ENCODE measurements at places on chromosomes 1 and 21. TPM values are rescaled to one million over a fixed set of nuclear protein-coding genes. Genes with fewer than 3 reads are reported as not detected.

DNA sequence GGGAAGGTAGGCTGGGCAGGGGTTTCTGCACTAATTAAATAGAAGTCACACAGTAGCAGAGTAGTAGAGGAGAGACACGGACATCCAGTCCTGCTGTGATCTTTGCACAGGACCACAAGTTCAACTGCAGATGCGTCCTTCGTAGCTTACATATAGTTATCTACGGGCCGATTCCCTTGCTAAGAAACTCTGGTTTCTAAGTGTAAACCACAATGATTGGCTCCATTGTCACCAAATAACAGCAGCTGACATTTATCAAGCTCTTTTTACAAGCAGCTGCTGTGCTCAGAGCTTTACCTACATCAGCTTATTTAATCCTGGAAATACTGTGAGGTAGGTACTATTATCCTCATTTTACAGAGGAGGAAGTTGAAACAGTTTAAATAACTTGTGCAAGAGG lies 3.1 kb downstream of the SLC45A3 start:
- H3K27me3 ChIP-seq = no peaks in the 10 kb centered on the region
- no peaks in the 10 kb centered on the region for H3K36me3 ChIP-seq
- no peaks in the 10 kb centered on the region for H3K4me1 ChIP-seq
- no peak for DNase-seq

The OR2T33 gene
- total RNA-seq = not detected

The GNG4 gene
- not detected for total RNA-seq

- H3K27ac ChIP-seq = no peak overlapping the region
- no peak for DNase-seq
- H3K4me3 ChIP-seq = no peak overlapping the region
- H3K4me1 ChIP-seq = peaks cover 18% of the 10 kb centered on the region
- H3K36me3 ChIP-seq = peaks cover 69% of the 10 kb centered on the region
Measured at GRCh38 chr1:201851949-201852348, 23.0 kb downstream of the IPO9 start.

GRCh38 chr1:153483776-153484175 lies 23.3 kb upstream of the S100A7 start:
- no peak overlapping the region for H3K27ac ChIP-seq
- H3K4me3 ChIP-seq = no peak overlapping the region
- H3K36me3 ChIP-seq = no peaks in the 10 kb centered on the region
- H3K27me3 ChIP-seq = no peaks in the 10 kb centered on the region

- no peaks in the 10 kb centered on the region for H3K4me1 ChIP-seq
- no peak overlapping the region for H3K4me3 ChIP-seq
- no peaks in the 10 kb centered on the region for H3K36me3 ChIP-seq
- H3K27me3 ChIP-seq = no peaks in the 10 kb centered on the region
- no peak overlapping the region for H3K27ac ChIP-seq
- DNase-seq = no peak
Measured at GRCh38 chr1:106960412-106960811, 96.1 kb upstream of the PRMT6 start.

The INKA2 gene
- 17.3 TPM for total RNA-seq

DNA sequence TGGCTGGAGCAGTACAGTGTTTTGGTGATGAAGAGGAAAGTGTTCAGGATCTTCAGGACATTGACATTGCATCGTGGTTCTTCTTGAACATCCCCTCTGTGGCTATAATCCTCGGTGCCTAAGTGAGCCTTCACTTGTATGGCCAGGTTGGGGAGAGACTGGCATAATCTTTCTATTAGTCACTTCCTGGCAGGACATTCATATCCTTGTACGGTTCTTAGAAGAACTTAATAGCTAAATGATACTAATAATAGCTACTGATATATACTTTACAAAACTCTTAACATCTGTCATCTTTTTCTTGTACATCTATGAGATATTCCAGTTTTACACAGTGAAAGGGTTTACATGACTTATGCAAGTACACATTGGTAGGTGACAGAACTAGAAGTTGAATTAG lies 35.8 kb downstream of the CELF3 start:
- no peak overlapping the region for H3K4me3 ChIP-seq
- no peak for DNase-seq
- H3K27ac ChIP-seq = no peak overlapping the region

The FBXO44 gene
- 15.5 TPM for total RNA-seq

DNA sequence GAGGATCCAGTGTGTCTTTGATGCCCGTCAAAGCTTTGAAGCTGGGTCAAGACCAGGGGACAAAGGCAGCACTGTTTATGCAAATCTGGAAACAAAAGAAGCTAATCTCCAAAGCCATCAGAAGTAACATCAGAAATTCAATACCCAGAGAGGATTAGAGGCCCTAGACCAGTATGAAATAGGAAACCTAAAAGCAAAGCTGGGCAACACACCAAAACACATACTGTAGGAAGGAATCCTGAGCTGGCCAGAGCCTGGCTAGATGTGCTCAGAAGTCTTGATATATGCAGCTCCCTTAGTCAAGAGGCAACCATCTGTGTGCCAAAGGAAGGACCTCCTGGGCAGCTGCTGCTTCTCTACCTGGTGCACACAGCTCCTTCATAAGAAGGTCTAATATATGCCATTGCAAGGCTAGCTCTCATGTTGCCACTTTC lies 12.3 kb downstream of the COLGALT2 start:
- H3K27ac ChIP-seq = no peak overlapping the region
- no peak for DNase-seq
- no peaks in the 10 kb centered on the region for H3K36me3 ChIP-seq
- no peaks in the 10 kb centered on the region for H3K27me3 ChIP-seq

- H3K27ac ChIP-seq = no peak overlapping the region
- DNase-seq = no peak
- H3K4me1 ChIP-seq = no peaks in the 10 kb centered on the region
- no peak overlapping the region for H3K4me3 ChIP-seq
- no peaks in the 10 kb centered on the region for H3K36me3 ChIP-seq
Measured at GRCh38 chr1:111611986-111612385, 7.6 kb upstream of the RAP1A start.

The CFAP107 gene
- total RNA-seq = not detected

DNA sequence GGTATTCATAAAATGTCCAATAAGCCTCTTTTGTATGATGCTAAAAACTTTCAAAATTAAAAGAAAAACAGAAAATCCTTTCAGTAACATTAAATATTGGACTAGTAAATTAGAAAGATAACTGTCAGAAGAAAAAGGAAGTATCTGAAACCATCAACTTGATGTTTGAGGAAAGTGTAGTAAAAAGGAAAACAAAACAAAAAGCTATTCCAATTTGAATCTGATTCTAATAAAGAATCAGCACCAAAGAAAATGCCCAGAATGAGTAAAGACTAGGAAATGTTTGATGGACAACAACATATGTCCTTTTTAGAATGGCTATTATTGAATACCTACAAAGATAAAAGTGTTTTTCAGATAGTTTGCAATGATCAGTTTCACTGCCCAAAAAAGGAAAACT lies 79.9 kb upstream of the RBM34 start:
- H3K27ac ChIP-seq = no peak overlapping the region
- H3K4me1 ChIP-seq = no peaks in the 10 kb centered on the region
- H3K27me3 ChIP-seq = no peaks in the 10 kb centered on the region
- peaks cover 17% of the 10 kb centered on the region for H3K36me3 ChIP-seq
- no peak overlapping the region for H3K4me3 ChIP-seq
- no peak for DNase-seq

The SLC5A9 gene
- not detected for total RNA-seq

DNA sequence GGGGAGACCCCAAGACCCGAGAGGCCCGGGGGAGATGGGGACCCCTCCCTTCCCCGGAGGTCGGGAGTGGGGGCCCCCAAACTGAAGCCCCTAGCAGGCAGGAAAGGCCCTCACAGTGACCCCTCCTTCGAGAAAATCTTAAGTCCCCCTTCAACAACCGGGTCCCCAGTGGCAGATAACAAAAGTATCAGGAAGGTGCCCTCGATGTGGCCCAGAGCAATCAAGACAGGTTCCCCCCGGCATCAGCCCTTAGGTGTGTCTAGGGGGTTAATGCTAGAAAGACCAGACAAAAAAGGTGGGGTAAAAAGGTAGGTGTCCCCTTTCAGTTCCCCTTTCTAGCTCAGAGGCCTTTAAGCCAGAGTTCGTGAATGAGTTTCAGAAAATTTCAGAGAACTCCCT lies 282 bp upstream of the ECE1 start:
- H3K4me3 ChIP-seq = peak overlapping the region; percentile 59
- peaks cover 5% of the 10 kb centered on the region for H3K36me3 ChIP-seq
- peak overlapping the region; percentile 82 for H3K27ac ChIP-seq
- H3K4me1 ChIP-seq = no peaks in the 10 kb centered on the region

The SPRR2E gene
- total RNA-seq = not detected

GRCh38 chr1:14955402-14955801 lies 198.1 kb upstream of the TMEM51 start:
- no peak for DNase-seq
- no peaks in the 10 kb centered on the region for H3K4me1 ChIP-seq
- no peaks in the 10 kb centered on the region for H3K27me3 ChIP-seq
- no peaks in the 10 kb centered on the region for H3K36me3 ChIP-seq
- no peak overlapping the region for H3K27ac ChIP-seq

GRCh38 chr21:42079008-42079938 lies 8.2 kb downstream of the UMODL1 start:
- H3K27ac ChIP-seq = no peak overlapping the region
- H3K27me3 ChIP-seq = no peaks in the 10 kb centered on the region
- H3K4me3 ChIP-seq = no peak overlapping the region
- H3K4me1 ChIP-seq = no peaks in the 10 kb centered on the region
- no peak for DNase-seq
- H3K36me3 ChIP-seq = no peaks in the 10 kb centered on the region

DNA sequence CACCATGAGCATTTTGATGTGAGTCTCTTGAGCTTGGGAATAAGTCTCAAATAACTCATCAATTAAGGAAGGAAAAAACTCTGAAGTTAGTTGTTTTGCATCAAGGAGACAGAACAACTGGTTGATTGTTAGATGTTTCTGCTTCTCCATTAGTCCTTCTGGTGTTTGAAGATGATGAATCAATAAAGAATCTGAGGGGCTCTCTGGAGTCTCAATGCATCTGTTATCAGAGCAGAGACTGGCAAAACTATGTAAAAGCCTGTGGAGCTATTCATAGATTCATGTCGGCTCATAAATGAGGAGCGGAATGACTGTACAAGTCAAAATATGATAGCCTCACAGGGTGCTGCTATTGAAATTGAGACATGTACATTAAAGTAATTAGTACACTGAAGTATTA lies 73.3 kb upstream of the ZC3H11B start:
- H3K4me3 ChIP-seq = no peak overlapping the region
- no peak overlapping the region for H3K27ac ChIP-seq

GRCh38 chr1:11350265-11350664 lies 77.3 kb downstream of the UBIAD1 start:
- no peak overlapping the region for H3K4me3 ChIP-seq
- no peaks in the 10 kb centered on the region for H3K27me3 ChIP-seq
- DNase-seq = no peak
- no peaks in the 10 kb centered on the region for H3K4me1 ChIP-seq
- H3K36me3 ChIP-seq = no peaks in the 10 kb centered on the region

The SLC39A1 gene
- 56.7 TPM for total RNA-seq

The PWP2 gene
- 10.4 TPM for total RNA-seq

DNA sequence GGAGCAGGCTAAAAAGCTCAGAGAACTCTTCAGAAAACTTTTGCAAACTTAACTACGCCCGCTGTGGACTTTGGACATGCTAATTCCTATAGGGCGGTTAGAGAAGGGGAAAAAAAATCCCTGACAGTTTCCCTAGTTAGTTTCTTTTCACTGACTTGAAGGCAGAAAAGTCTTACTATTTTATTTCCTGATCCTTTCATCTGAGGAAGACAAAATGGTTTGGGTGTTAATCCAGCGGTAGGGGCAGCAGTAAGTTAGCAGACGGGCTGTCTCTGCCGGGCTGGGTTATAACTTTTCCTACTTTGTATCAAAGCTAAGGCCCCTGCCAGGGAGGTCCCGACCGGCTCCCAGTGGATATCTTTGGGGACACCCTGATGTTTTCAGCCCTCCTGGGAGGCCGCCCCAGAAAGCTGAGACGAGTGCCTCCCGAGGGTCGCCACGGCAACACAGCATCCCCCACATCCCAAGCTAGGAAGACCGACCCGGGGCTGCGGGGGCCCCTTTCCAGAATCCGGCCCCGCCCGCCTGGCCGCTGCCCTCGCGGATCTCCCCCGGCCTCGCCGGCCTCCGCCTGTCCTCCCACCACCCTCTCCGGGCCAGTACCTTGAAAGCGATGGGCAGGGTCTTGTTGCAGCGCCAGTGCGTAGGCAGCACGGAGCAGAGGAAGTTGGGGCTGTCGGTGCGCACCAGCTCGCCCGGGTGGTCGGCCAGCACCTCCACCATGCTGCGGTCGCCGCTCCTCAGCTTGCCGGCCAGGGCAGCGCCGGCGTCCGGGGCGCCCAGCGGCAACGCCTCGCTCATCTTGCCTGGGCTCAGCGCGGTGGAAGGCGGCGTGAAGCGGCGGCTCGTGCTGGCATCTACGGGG lies 162.6 kb downstream of the RUNX1 start:
- peak overlapping the region; percentile 56 for H3K4me3 ChIP-seq
- peaks cover 6% of the 10 kb centered on the region for H3K27me3 ChIP-seq
- H3K36me3 ChIP-seq = no peaks in the 10 kb centered on the region
- DNase-seq = no peak
- no peaks in the 10 kb centered on the region for H3K4me1 ChIP-seq

GRCh38 chr1:78234496-78234895 lies 188.7 kb downstream of the GIPC2 start:
- H3K27me3 ChIP-seq = no peaks in the 10 kb centered on the region
- H3K4me1 ChIP-seq = no peaks in the 10 kb centered on the region
- H3K36me3 ChIP-seq = no peaks in the 10 kb centered on the region
- no peak for DNase-seq
- H3K27ac ChIP-seq = no peak overlapping the region
- no peak overlapping the region for H3K4me3 ChIP-seq

- H3K4me1 ChIP-seq = no peaks in the 10 kb centered on the region
- H3K36me3 ChIP-seq = no peaks in the 10 kb centered on the region
- peak; percentile 48 for DNase-seq
- H3K4me3 ChIP-seq = no peak overlapping the region
- no peaks in the 10 kb centered on the region for H3K27me3 ChIP-seq
- no peak overlapping the region for H3K27ac ChIP-seq
Measured at GRCh38 chr1:30041741-30042437, 681.5 kb downstream of the MATN1 start.

- H3K27me3 ChIP-seq = no peaks in the 10 kb centered on the region
- H3K4me1 ChIP-seq = peaks cover 13% of the 10 kb centered on the region
- H3K36me3 ChIP-seq = peaks cover 88% of the 10 kb centered on the region
- H3K27ac ChIP-seq = peak overlapping the region; percentile 18
- no peak overlapping the region for H3K4me3 ChIP-seq
Measured at GRCh38 chr21:46650476-46651098, 15.1 kb downstream of the PRMT2 start.

GRCh38 chr1:41432481-41433280 lies 51.8 kb downstream of the EDN2 start:
- H3K27me3 ChIP-seq = no peaks in the 10 kb centered on the region
- no peaks in the 10 kb centered on the region for H3K36me3 ChIP-seq
- DNase-seq = peak; percentile 94
- H3K4me1 ChIP-seq = peaks cover 47% of the 10 kb centered on the region
